ENCODE measurements at places on chromosomes 6 and 20.

DNA sequence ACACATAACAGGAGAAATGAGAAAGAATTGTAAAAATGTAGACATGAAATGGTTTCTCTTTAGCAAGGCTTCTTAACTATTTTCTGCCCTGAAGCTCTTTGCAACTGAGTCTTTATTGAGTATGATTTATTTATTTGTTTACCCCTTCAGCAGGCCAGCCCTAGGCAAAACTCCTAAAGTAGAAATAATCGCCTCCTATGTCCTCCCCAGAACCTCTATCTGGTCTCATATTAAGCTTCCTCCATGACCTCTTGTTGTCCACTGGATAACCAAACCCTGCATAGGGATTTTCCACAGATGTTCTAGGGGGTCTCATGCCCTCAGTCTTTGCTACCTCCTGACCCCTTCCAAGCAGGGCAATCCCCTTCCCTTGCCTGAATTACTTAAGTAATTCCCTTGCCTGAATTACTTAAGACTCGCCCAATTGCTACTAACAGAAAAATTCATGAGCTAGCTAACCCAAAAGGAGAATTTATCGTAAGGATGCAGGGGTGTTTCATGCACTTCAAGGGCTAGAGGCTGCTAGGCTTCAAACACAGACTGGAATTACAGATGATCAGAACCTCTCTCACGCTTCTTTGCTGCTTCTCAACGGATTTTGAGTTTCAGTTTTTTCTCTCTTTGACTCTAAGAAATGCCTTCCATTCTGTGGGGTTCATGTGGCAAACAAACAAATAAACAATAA is 425.9 kb upstream of the RNF217 start:
- no peak for DNase-seq

DNA sequence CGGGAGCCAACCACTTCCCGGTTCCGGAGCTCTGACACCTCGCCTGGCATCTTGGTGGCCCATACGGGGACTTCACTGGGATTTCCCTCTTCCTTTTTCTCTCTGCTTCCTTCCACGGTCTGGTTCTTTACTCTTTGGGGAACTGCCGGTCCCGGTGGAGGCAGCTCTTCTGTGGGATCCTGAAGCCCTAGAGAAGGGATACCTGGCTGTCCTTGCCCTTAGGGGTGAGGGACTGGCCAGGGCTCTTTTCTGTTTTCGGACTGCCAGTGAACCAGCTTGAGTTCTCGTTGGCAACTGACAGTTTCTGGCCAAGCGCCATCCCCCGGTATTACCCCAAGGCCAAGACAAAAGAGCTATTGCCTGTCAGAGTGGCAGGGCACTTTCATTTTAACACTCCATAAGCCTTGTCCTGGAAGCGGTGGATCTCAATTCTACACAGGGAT is 880 bp upstream of the CPXM1 start:
- no peak for DNase-seq

- no peak for DNase-seq
Observed at GRCh38 chr20:3741836-3742458, 9.5 kb downstream of the HSPA12B start.

DNA sequence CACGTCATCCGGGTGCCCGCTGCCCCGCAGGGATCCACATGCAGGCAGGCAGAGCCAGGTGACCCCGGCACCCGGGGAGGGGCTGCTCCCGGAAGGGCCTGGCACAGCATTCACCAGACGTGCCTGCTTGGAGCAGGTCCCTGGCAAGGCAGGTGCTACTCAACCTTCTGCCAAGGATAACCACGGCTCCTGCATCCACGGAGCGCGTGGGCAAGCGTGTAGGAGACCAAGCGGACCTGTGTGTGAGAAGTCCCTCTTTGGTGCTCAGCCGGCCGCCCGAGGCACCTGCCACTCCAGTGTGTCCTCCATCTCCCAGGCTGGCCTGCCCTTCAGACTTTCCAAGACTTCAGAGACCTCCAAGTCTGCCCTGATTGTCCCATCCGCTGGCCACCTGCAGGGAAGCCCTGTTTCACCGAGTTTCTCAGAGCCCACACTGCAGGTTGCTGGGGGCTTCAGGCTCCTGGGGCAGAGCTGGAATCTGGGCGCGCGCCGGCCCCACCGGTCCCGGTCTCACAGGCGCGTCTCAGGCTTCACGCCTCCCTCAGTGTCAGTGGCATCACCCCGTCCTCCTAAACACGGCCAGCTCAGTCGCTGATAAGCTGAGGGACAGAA is 124.3 kb downstream of the DLL1 start:
- no peak for DNase-seq

GRCh38 chr20:48612335-48612734 is 215.5 kb downstream of the PREX1 start:
- no peak for DNase-seq

- no peak for DNase-seq
Observed at GRCh38 chr20:46228670-46229069, 79.6 kb downstream of the CDH22 start.

GRCh38 chr20:43514648-43514999 is 7.1 kb downstream of the L3MBTL1 start:
- no peak for DNase-seq

GRCh38 chr6:166697113-166697512 is 70.1 kb upstream of the RPS6KA2 start:
- DNase-seq = no peak

DNA sequence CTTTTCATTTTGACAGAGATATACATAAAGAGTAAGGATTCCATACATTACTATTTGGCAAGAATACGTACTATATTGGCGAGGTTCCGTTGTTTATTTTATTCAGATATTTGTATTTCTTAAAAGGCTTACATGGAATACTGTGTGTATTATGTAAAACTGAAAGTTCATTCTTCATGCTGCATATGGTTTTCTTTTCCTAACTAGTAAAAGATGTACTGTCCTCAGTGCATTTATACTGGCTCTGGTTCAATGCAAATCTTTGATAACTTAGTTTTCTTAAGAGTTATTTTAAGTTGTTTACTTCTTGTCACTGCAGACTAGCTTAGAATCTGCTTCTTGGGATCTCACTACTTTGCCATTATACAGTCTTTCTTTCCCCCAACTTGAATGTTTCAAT is 42.0 kb downstream of the ADGRB3 start:
- DNase-seq = no peak

- DNase-seq = no peak
Observed at GRCh38 chr6:93713974-93714373, 294.6 kb upstream of the EPHA7 start.

GRCh38 chr6:30821862-30822784 is 62.2 kb upstream of the DDR1 start:
- DNase-seq = no peak

DNA sequence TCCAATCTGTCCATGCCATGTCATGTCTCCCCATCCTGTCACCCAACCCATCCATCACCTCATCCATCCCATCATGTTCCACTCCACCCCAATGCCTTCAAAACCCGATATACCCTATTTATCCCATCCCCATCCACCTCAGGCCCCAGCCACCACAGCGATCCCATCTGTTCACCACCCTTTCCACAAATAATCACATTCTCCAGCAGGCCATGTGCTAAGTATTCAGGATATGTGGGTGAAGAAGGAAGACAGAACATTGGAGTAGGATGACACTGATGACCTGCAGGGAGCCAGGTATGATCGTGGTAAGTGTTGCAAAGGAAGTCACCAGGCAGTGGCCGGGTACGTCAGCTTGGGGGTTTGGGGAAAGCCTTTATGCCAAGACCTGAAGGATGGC is 48.8 kb downstream of the NPEPL1 start:
- DNase-seq = no peak

DNA sequence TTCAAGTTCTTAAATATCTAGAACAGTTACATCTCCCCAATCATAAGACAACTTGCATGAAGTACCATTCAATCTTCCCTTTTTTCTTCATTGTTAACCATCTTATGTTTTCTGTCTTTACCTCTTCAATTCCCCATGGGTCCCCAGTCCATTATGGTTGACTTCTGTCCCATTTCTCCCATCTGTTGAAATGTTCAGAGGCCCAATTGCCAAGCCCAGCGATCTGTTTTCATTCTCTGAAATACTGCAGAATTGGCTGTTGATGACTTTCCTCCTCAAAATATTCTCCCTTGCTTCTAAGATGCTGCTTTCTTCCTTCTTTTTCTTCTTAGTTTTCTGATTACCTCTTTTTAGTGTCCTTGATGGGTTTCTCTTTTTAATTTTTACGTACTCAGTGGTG is 26.0 kb downstream of the DSTN start:
- DNase-seq = no peak

DNA sequence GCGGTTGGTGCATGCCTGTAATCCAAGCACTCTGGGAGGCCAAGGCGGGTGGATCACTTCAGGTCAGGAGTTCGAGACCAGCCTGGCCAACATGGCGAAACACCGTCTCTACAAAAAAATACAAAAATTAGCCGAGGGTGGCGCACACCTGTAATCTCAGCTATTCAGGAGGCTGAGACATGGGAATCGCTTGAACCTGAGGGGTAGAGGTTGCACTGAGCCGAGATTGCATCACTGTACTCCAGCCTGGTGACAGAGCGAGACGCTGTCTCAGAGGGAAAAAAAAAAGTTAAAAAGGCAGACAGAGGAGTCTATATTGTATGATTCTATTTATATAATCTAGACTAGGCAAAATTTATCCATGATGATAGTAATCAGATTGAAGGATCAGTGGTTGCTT is 27.3 kb upstream of the PLCG1 start:
- no peak for DNase-seq

DNA sequence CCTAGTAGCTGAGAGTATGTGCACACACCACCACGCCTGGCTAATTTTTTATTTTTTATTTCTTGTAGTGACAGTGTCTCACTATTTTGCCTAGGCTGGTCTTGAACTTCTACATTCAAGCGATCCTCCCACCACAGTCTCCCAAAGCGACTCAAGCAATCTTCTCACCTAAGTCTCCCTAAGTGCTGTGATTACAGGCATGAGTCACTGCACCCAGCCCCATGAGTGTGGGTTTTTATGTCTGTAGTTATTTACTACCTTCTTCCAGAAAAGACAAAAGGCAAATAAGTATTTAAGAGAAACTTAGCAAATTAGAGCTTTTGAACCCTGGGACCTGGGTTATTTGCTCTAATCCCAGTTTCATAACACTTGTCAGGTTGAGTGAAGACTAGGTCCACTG is 92.3 kb upstream of the HCRTR2 start:
- DNase-seq = no peak

- no peak for DNase-seq
Observed at GRCh38 chr6:127202676-127203075, 64.0 kb upstream of the RNF146 start.

GRCh38 chr6:139369068-139369467 is 5.4 kb downstream of the CITED2 start:
- no peak for DNase-seq

- no peak for DNase-seq
Observed at GRCh38 chr6:127718694-127719093, 141.7 kb downstream of the C6orf58 start.

DNA sequence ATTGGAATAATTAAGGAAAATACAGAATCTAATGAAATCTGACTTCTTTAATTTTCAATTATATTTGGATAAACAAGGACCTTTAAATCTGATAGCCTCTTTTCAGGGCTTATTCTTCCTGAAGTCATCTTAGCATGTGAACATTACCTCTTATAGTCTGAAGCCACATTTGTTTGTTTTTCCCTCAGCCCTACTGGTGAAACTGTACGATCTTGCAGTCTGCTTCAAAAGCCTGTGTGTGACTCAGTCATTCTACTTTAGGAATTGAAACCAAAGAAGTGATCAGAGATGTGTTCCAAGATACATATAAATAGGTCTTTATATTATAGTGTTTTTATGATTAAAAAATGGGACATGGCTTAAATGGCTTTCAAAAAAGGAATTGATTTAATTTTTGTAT is 67.5 kb downstream of the MACROD2 start:
- no peak for DNase-seq

DNA sequence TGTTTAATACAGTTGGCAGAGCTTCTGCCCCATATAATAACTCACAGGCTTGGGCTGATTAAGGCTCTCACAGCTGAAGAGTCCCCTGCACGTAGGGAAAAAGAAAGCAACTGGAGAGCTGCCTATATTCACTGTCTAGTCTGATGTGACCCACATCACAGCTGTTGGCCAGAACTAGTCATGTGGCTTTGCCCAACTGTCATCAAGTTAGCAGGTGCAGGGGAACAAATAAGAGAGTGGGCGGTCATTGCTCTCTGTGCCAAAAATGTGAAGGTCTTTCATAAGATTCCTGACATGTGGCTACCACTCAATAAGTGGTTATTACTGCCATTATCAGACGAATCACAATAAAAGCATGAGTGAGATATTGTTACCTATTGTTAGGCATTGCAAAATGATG is 665.2 kb downstream of the DOK5 start:
- no peak for DNase-seq

DNA sequence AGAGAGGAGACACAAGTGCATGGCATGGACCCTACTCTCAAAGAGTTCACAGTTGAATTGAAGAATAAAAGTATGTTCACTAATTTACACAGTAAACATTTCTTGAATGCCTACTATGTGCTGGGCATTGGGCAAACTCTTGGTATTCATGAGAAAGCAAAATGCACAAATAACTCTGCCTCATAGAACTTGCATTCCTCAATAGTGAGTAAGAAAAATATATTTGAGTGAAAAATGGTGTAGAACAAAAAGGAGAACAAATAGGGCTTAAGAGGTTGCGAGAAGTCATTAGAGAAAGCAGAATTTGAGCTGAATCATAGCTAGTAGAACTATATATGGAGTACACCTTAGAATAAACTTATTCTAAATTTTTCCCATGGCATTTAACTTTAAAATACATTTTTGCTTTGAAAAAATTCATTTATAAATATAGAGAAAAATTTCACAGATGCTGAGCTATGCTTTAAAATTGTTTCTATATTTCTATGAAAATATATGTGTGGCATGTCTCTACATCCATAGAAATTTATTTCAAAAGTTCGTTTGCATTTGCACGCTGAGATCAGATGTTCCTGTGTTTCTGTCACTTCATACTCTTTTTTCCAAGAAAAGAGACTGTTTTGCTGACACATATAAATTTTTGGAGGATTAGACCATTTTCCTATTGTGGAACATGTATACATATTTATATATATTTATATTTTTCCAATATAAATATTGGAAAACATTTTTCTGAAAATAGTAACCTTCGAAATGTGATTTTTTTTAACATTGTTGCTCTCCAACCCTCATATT is 236.1 kb downstream of the KCNQ5 start:
- DNase-seq = no peak

- DNase-seq = no peak
Observed at GRCh38 chr6:149084026-149084425, 233.5 kb upstream of the TAB2 start.

All from CD4-positive, alpha-beta T cell treated with Interleukin-17A for 4 hours (primary cell).